SJCRH30 (cell line): ENCODE measurements at places on chromosomes 11 and 22. TPM values are rescaled to one million over a fixed set of nuclear protein-coding genes. Genes with fewer than 3 reads are reported as not detected.

DNA sequence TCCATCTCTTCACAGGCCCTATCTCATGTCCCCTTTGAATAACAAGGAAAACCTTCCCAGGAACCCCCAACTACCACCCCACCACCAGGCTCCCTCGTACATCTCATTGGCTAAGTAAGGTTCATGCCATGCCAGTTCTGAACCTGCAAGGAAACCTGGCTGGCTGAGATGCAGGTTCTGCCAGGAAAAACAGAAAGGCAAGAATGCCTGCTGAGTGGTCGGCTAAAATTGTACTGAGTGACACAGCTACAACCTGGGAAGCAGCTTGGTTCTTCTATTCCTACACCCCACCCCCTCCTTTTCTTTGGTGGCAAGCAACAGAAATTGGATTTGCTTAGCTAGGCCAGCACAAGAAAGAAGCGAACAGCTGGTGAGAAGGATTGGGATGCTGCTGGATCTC lies 36.1 kb upstream of the TSPAN18 start:
- DNase-seq, result no peak

The OR52H1 gene
- not detected in 2 replicates for total RNA-seq

GRCh38 chr11:78833237-78833636 lies 258.6 kb upstream of the NARS2 start:
- no peak for DNase-seq

GRCh38 chr22:48089601-48090331 lies 1327.3 kb downstream of the TBC1D22A start:
- DNase-seq, result no peak

DNA sequence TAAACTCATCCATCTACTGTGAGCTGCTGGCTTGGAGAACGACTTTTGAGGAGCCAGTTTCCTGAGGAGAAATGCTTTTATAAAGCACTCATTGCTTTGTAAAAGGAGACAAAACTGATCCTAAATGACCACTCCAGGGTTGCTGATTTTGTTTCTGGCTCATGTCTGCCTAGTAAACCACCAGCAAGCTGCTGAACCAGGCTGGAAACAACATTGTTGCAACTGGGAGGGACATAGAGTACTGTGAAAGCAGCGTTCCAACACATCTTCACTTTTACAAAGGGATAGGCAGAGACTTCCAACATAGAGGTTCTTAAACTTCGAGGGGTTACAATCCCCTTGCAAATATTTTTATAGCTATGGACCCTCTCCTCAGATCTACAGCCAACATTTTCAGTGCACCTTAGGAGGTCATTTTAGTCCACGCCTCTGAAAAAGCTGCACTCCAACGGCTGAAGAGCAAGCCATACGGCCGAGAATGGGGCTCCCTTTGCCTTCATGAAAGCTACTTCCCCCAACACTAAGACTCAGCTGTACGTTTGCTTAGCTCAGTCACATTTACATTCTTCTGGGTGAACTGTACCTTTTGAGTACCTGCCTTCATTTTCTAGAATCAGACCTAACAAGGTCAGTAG lies 54.7 kb downstream of the PANX1 start:
- DNase-seq, result no peak

DNA sequence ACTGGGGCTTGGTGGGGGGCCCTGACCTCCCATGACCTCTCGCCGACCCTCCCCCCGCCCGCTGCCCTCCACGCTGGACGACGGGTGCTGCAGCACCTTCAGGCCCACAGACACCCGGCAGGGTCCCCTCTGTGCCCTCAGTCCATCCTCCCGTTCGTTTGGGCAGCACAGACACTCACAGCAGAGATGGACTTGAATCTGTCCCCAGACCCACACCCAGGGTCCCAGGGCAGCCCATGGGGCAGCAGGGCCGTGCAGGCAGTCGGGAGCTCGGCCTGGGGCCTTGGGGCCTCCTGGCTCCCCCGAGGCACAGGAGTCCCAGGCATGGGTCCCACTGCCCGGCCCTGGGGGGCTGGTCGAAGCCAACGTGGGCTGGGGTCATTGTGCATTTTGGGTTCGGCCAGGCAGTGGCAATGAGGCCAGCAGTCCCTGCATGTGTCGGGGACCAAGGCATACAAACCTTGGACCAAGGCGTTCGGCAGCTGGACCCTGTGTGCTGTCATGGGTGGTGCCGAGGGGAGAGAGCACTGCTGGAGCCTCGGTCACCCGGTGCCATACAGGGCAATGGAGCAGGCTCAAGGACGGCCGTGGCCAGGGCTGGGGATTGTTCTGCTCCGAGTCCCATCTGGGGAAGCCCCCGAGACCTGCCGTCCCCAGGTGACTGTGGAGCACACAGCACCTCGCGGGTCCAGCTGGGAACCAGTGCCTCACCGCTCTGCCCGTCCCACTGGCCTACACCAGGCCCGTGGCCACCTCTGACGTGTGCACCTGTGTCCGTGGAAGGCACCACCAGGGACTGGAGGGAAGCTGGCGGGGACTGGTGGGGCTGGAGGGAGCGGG lies 19.3 kb upstream of the BRSK2 start:
- no peak for DNase-seq

DNA sequence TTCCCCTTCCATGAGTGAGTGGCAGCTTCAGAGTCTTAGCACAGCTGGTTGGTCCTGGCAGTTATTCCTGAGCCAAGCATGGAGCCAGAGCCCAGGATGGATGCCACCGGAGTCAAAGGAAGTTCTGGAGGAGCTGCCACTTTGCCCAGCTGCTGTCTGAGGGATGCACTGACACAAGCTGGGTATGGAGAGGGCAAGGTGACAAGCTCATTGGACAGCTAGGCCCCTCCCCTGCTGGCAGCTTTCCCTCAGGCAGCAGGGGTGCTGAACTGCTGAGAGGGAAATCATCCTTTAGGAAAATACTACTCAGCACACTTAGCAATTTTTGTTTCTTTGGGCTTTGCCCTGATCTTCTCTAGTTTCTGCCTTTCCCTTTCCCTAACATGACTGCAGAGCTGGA lies 99.3 kb upstream of the SESN3 start:
- no peak for DNase-seq
